IPS-NIHi11 (cell line): ENCODE measurements at places on chromosomes 1 and 21.

- DNase-seq, result no peak
These were observed 88.9 kb upstream of the TNFSF4 start for GRCh38 chr1:173295995-173296394.

DNA sequence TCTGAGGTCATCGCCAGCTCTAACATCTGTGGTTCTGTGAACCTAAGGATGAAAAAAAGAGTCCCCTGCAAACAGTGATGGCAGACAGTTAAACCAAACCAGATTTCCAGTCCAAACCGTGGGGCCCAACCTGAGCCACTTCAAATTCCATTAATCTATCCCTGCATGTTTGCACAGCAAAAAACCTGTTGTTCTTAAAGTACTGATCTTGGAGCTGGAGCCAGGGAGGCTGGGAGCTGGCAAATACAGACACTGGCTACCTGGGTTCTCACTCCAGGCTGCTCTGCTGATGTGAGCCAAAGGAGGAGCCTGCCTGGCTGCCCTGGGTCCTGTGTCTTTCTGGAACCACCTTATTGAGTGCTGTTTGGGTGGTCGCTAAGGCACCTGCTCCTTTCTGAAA, 16.4 kb downstream of the LDLRAD1 start:
- DNase-seq, result no peak

- DNase-seq, result no peak
These were observed 28.4 kb upstream of the CASQ2 start for GRCh38 chr1:115796897-115797296.

DNA sequence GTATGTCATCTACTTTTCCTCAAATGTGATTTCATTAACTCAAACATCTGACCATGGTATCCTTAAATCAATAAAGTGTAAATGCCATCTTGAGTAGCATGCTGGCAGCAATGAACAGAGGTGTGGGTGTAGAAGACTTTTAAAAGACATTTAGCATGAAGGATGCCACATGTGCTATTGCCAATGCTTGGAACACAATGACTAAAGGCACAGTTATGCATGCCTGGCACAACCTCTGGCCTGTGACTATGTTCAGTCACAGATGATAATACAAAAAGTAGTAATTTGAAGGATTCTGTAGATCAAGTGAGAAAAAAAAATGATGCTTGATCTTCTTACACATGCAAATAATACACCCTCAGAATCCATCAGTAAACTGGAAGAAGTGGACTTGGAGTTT, 938.9 kb upstream of the ADGRL4 start:
- DNase-seq, result no peak

DNA sequence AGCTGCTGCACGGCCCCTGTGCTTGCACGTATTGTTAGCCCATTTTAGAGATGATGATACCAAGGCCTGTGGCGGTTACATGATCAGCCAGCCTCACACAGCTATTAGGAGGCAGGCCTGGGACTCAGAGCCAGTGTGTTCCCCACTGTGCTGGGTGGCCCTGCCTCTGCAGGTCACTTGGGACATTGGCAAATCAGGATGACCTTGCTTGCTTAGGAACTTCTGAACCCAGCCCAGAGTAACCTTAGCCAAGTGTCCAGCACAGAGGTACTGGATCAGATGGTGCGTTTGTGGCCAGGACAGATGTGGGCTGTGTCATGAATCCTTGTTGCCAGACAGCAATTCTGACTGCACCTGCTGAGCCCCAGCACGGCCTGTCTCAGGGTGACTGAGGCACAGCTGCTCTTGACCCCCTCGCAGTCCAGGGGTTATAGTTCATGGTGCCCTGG, 28.1 kb downstream of the LDLRAP1 start:
- DNase-seq, result no peak

DNA sequence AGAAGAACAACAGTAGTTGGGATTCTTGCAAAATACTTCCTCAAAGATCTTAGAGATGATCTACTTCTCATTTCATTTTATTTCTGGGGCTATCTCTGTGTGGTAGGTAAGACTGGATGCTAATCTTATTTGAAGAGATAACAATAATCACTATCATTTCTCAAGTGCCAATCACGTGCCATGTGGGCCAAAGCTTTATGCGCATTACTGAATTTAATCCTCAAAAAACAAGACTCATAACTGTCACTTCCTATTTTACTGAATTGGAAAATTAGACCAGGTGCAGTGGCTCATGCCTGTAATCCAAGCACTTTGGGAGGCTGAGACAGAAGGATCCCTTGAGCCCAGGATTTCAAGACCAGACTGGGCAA, 121.7 kb downstream of the KCNN3 start:
- DNase-seq, result no peak

- DNase-seq, result no peak
These were observed 237.0 kb downstream of the MRPL39 start for GRCh38 chr21:25370311-25370744.

GRCh38 chr1:209802780-209803152, 3.2 kb downstream of the IRF6 start:
- no peak for DNase-seq
